Endodermal cell (in vitro differentiated cells): ENCODE measurements at places on chromosomes 11 and 22.
A peak's percentile ranks its signal among the peaks of the same experiment; 100 is the strongest.

- DNase-seq, result no peak
Measured at GRCh38 chr11:132318421-132319157, 948.2 kb downstream of the NTM start.

DNA sequence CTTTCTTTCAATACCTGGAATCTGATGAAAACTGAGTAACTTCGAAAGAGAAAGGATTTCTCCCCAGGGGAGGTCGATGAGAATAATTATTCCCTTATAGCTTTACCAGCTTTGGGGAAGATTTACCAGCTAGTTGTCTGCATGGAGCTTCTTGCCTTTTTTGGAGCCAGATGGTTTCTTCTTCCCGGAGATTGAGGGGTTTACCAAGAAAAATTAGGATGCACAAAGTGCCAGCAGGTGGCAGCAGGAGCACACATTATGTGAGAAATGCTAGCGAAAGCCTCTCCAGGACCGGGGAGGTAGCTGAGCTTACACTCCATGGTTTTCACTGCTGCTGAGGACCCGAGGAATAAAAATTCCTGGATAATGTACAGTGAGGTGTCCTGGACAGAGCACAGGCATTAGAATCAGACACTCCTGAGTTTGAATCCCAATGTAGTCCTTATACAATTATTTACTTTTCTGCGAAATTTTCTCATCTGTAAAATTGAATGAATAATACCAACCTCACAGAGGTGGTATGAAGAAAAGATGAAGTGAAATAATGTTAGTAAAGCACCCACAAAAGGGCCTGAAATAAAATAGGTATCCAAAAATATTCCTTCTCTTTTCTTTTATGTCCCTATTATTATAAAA lies 46.0 kb upstream of the PARVA start:
- peak; percentile 95 for DNase-seq

- no peak for DNase-seq
Measured at GRCh38 chr11:119258983-119259382, 52.8 kb downstream of the CBL start.

DNA sequence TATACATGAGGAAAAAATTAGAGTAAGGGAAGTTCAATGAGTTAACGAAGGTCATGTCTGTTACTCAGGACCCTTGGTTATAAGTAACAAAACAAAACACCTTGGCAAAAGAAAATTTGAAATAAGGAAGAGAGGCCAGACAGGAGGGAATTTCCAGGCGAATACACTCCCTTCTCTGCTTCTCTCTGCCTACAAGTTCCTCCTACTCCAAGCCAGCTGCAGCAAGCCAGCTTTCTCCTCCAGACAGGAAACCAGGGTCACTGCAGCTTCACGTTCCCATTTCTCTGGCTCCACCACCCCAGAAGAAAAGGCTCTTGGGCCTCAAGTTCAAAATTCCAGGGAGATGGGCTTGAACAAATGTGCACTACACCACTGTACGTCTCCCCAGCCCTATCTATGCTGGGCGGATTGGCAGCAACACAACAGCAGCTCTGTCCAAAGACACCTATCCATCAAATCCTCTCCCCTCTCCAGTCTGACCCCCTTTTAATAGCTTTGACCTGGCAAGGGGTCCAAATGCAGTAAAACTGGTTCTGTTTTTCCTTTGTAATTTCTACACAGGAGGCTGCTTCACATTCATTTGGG lies 27.7 kb downstream of the SMCO4 start:
- DNase-seq, result no peak

- peak; percentile 38 for DNase-seq
Measured at GRCh38 chr22:44848296-44848741, 95.9 kb downstream of the ARHGAP8 start.

DNA sequence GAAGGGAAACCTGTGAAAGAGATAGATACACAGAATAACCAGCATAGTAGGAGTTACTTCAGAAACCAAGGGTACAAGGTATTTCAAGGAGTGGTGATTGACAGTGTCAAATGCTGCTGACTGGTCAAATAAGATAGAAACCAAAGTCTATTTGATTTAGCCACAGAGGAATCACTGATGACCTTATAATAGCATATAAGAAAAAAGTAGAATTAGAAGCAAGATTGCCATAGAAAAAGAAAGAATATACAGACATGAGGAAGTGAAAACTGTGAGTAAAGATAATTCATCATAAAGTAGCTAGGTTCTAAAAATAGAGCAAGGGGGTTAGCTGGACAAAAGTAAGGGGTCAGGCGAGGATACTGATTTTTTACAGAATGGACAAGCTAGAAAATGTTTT lies 14.2 kb downstream of the ZBTB44 start:
- no peak for DNase-seq

DNA sequence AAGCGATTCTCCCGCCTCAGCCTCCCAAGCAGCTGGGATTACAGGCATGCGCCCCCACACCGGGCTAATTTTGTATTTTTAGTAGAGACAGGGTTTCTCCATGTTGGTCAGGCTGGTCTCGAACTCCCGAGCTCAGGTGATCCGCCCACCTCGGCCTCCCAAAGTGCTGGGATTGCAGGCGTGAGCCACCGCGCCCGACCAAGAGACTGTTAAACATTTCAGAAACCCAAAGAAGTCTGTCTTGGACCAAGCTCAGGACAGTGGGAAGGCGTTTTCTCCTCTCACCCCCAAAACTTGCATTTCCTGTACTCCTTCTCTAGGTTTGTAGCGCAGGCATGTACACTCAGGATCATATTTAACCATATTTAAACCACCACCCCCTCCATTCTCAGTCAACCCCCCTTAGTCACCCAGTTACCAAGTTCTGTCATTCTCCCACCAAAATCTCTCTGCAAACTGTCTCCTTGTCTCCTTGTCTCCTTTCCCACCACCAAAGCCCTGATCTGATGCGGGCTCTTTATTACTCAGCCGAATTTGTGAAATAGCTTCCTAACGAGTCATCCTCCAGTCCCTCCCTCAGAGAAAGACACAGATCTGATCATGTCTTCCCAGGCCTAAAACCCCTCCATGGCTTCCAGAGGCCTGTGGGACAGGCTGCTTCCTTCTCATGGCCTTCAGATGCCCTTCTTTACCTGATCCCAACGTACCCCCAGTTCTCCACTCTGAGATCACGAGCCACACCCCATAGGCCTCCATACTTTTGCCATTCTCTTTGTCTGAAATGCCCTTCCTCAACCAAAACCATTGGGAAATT lies 29.0 kb upstream of the CREB3L1 start:
- DNase-seq, result peak; percentile 81

- no peak for DNase-seq
Measured at GRCh38 chr11:88474655-88475054, 137.1 kb upstream of the CTSC start.

GRCh38 chr11:47248304-47248663 lies 330 bp downstream of the ACP2 start:
- no peak for DNase-seq

- DNase-seq, result no peak
Measured at GRCh38 chr11:70769106-70769505, 370.8 kb downstream of the CTTN start.

- DNase-seq, result no peak
Measured at GRCh38 chr11:85394283-85394682, 232.9 kb downstream of the DLG2 start.

GRCh38 chr11:90288212-90288821 lies 65.5 kb upstream of the CHORDC1 start:
- DNase-seq, result no peak
